ENCODE measurements at places on chromosomes 1 and 21. TPM values are rescaled to one million over a fixed set of nuclear protein-coding genes. Genes with fewer than 3 reads are reported as not detected.

Gene GRIK3
- total RNA-seq, result not detected

Gene MAP1LC3C
- total RNA-seq, result not detected

Gene LRRC38
- total RNA-seq, result not detected

Gene CYP4B1
- total RNA-seq, result 0.10 TPM

Gene TRABD2B
- not detected for total RNA-seq

Gene TNFRSF18
- total RNA-seq, result 175 TPM

Gene USP21
- total RNA-seq, result 33.6 TPM

Gene BACE2
- 1.9 TPM for total RNA-seq

Gene TESK2
- 2.8 TPM for total RNA-seq

Gene CAMTA1
- total RNA-seq, result 43.1 TPM

Gene ITLN1
- total RNA-seq, result not detected

Gene ALX3
- total RNA-seq, result not detected

Gene ABCG1
- 20.7 TPM for total RNA-seq

Gene ADAMTS1
- total RNA-seq, result 7.1 TPM

Gene IVL
- total RNA-seq, result not detected

Gene PWP2
- 10.8 TPM for total RNA-seq

Gene SLC9C2
- not detected for total RNA-seq

Gene KRTAP25-1
- total RNA-seq, result not detected

Gene SLC35F3
- 8.0 TPM for total RNA-seq

Gene KRTAP11-1
- not detected for total RNA-seq

Gene C1orf210
- total RNA-seq, result not detected

Gene OR2M4
- not detected for total RNA-seq

Gene CACNA1S
- total RNA-seq, result not detected

Gene NUF2
- 39.2 TPM for total RNA-seq

Gene FLG2
- not detected for total RNA-seq

Gene SH2D5
- 0.32 TPM for total RNA-seq

Gene E2F2
- 72.5 TPM for total RNA-seq
